ENCODE measurements at places on chromosomes 4 and X. TPM values are rescaled to one million over a fixed set of nuclear protein-coding genes. Genes with fewer than 3 reads are reported as not detected.

Gene CTAG2
- total RNA-seq: not detected

Gene MAGEC2
- total RNA-seq: not detected

Gene CXorf49
- total RNA-seq: not detected

Gene ANOS1
- 0.20 TPM for total RNA-seq

Gene RAB40A
- not detected for total RNA-seq

Gene PCDH7
- total RNA-seq: 0.08 TPM

Gene RHOXF2B
- total RNA-seq: not detected

Data from A549 treated with Mapracorat at 1 μM for 4 hours (cell line).